CD8-positive, alpha-beta memory T cell (primary cell): ENCODE measurements at places on chromosomes 2 and 18.
A peak's percentile ranks its signal among the peaks of the same experiment; 100 is the strongest.

DNA sequence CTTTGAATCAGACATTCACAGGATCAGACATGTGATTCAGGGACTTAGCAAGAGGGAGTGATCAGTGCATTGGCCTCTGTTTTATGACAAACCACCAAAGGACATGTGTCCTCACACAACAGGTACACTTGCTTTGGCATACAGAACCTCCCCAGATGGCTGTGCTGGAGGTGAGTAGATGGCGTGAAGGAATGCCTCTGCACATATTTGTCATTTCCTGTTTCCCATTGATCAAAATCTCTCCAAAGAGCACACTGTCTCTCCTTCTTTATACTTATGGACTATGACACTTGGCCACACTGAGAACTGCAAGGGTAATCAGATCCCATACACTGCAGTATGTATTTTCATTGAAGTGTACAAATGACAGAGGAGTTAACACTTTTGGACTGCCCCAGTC, 927.6 kb downstream of the TSN start:
- H3K4me1 ChIP-seq: no peaks in the 10 kb centered on the region
- no peaks in the 10 kb centered on the region for H3K36me3 ChIP-seq
- no peak overlapping the region for H3K4me3 ChIP-seq

DNA sequence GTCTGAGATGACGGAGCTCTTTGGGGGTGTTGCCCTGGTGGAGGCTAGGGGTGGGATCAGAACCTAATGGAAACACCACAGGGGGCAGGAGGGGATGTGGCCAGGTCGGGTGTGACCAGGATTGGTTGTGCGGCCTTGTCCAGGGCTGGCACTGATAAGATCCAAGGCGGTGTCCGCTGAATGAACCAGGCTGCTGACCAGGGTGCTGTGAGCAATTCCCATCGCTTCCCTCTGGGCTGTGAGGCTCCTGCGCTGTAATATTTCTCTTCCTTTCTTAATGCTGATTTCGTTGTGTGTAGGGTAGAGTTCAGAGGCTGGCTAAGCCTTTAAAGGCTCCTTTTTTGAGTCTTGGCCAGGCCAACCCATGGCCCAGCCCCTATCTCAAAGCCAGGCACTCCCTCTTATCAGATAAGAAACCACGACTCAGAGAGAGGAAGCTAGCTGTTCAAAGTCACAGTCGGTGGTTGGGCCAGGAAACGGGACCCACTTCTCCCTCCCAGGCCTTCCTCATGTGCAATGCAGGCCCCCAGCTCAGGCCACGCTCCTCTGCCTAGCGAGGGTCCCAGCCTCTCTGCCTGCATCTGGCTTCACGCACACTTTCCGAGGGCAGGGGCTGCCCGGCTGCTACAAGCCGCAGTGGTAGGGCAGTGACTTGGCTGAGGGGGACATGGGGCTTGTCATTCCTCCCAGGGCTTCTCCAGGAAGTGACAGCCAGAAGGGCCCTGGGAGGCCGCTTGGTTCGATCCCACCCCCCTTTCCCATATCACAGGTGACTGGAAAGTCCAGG, 26.0 kb upstream of the FOSL2 start:
- H3K27ac ChIP-seq: peak overlapping the region; percentile 55
- H3K4me3 ChIP-seq: peak overlapping the region; percentile 15
- no peaks in the 10 kb centered on the region for H3K27me3 ChIP-seq
- peaks cover 56% of the 10 kb centered on the region for H3K4me1 ChIP-seq
- DNase-seq: peak; percentile 57

GRCh38 chr2:38750011-38750890, 910 bp downstream of the SRSF7 start:
- H3K4me3 ChIP-seq: peak overlapping the region; percentile 96
- H3K4me1 ChIP-seq: peaks cover 63% of the 10 kb centered on the region
- peaks cover 44% of the 10 kb centered on the region for H3K36me3 ChIP-seq
- peak overlapping the region; percentile 98 for H3K27ac ChIP-seq
- H3K27me3 ChIP-seq: no peaks in the 10 kb centered on the region

DNA sequence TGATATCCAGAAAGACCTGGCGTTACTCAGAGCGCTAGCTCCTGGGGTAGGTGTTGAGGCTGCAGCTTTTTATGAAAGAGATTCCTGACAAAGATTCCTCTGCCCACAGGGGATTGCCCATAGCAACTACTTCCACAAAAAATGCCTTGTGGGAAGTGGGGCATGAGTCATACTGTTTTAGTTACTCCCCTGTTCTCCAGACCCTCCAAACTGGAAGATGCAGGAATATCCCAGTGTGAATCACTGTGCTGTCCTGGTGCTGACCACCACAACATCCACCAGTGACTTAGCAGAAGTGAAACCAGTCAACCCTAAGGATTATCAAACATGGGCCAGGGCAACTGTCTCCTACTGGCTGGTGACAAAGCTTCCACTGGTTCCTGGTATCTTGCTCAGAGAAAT, 61.8 kb downstream of the CDH2 start:
- no peaks in the 10 kb centered on the region for H3K4me1 ChIP-seq
- no peak overlapping the region for H3K4me3 ChIP-seq
- DNase-seq: no peak
- H3K27me3 ChIP-seq: no peaks in the 10 kb centered on the region

DNA sequence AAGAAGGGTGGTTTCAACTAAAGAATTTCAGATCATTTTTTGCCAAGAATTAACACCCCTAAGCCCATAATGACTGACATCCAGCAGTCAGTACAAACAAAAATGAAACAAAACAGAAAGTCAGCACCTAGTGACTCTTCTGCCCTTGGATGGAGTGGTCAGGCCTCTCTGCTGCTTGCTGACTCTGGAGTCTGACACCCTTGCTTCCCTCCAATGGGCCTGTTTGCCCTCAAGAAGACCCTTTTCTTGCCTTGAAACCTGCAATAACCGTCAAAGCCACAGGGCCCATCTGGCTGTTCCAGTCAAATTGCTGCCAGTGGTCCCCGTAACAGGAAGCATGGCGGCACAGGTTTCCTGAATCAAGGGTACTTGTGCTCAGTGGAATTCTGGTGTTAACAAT, 27.2 kb upstream of the CYTIP start:
- H3K4me1 ChIP-seq: peaks cover 27% of the 10 kb centered on the region
- DNase-seq: no peak
- no peak overlapping the region for H3K4me3 ChIP-seq
- no peaks in the 10 kb centered on the region for H3K36me3 ChIP-seq
- no peak overlapping the region for H3K27ac ChIP-seq

DNA sequence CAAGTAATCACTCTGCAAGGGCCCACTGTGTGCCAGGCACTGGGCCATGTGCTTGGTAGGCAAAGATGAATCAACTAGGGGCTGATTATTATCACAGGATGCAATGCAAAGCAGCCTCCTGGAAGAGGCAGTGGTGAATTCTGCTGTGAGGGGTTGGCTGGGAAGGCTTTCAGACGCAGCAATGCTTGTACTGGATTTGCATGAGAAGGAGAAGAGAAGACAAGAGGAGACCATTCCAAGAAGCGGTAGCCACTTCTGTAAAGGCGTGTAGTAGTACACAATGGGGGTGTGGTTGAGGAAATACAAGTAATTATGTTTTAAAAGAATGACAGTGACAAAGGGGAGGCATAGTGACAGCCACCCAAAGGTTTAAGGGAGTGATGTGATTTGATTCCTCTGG, 502.7 kb downstream of the PLCL1 start:
- no peaks in the 10 kb centered on the region for H3K27me3 ChIP-seq
- no peak overlapping the region for H3K27ac ChIP-seq
- no peaks in the 10 kb centered on the region for H3K4me1 ChIP-seq
- DNase-seq: no peak
- H3K36me3 ChIP-seq: no peaks in the 10 kb centered on the region
- no peak overlapping the region for H3K4me3 ChIP-seq

GRCh38 chr18:70468861-70469547, 180.2 kb downstream of the SOCS6 start:
- H3K27ac ChIP-seq: no peak overlapping the region
- H3K4me3 ChIP-seq: no peak overlapping the region
- no peaks in the 10 kb centered on the region for H3K27me3 ChIP-seq
- DNase-seq: no peak
- H3K4me1 ChIP-seq: no peaks in the 10 kb centered on the region

- no peaks in the 10 kb centered on the region for H3K36me3 ChIP-seq
- no peak for DNase-seq
- no peaks in the 10 kb centered on the region for H3K27me3 ChIP-seq
- no peak overlapping the region for H3K27ac ChIP-seq
- H3K4me3 ChIP-seq: no peak overlapping the region
Observed at GRCh38 chr2:226136739-226137138, 662.9 kb downstream of the IRS1 start.

DNA sequence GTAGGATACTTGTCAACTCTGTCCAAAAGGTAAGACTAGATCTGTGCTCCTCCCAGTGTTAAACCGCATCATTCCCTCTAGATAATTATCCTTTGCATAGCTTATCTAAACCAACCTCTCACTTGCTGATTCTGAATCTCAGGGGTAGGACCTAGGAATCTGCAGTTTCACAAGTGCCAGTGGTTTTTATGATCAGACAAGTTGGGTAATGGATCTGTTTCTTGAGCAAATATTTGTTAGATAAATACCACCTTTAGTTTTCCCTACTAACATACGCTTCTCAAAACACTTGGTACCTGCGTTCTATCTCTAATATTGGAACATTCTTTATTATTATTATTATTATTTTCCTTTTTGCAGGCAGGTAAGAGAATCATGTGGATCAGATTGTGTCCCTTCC, 439.9 kb downstream of the PTPRM start:
- H3K36me3 ChIP-seq: no peaks in the 10 kb centered on the region
- no peaks in the 10 kb centered on the region for H3K4me1 ChIP-seq
- H3K27me3 ChIP-seq: no peaks in the 10 kb centered on the region
- H3K27ac ChIP-seq: no peak overlapping the region

GRCh38 chr2:32952761-32953476, 6.2 kb downstream of the LTBP1 start:
- DNase-seq: no peak
- H3K4me3 ChIP-seq: no peak overlapping the region
- H3K27ac ChIP-seq: no peak overlapping the region
- no peaks in the 10 kb centered on the region for H3K4me1 ChIP-seq

- no peak overlapping the region for H3K27ac ChIP-seq
- no peak for DNase-seq
Observed at GRCh38 chr18:26948703-26949102, 83.2 kb upstream of the AQP4 start.
